ENCODE measurements at places on chromosomes 4 and X.

DNA sequence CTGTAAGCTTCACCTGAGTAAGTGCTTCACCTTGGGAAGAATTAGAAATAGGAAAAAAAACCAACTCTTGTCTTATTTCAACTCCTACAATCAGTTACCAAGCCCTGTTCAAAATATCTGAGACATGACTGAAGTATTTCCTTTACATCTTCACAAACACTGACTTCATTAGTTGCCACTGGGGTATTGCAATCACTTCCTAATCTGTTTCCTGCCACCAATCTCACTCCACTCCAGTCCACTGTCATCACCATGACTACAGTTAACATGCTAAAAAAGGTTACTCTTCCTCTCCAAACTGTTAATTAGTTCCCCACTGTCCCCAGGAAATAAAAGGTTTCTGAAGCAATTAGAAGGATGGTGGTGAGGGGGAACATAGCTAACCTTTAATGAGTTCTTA is 3.3 kb upstream of the SUPT20HL1 start:
- no peak for DNase-seq

GRCh38 chr4:128757712-128758111 is 51.8 kb upstream of the JADE1 start:
- no peak for DNase-seq

DNA sequence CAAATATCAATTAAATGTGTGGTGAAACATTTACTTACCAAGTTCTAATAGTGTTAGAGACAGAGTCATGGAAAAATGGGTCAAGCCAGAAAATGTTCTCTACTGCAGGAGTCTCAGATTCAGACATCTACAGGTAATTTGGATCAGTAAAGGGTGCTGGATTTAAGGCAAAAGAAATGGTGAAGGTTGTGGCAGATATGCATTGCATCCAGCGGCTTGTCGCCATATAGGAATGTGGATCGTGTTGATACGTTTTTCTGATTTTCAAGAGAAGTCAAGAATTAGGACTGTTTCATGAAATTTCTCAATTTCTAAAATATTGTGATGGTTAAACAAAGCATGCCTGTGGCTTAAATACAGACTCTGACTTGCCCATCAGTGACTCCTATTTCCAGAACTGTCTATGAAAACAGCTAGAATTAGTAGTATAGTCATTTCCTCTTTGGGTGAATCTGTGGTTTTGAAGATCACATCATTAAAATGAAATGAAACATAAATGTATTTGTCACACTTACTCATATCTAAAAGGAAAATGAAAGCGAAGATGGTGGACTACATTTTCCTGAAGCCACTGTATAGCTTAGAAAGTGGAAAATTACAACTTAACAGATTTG is 110.1 kb upstream of the VEGFC start:
- DNase-seq: no peak

DNA sequence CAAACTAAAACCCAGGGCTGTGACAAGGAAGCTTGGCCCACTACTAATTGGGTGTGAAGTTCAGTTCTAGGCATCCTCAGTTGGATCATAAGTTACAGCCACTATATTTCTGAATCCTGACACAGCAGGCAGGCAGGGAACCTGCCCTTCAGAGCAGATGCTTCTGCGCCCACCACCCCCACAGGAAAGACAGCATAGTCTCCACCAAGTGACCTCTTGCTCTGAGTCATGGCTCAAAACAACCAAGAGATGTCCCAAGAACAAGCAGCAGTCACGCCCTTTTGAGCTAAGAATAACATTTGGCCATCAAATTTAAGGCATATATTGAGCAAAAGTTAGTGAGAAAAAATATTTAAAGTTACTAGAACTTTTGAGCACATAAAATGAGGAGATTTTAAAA is 170.7 kb upstream of the SMARCAD1 start:
- DNase-seq: no peak

DNA sequence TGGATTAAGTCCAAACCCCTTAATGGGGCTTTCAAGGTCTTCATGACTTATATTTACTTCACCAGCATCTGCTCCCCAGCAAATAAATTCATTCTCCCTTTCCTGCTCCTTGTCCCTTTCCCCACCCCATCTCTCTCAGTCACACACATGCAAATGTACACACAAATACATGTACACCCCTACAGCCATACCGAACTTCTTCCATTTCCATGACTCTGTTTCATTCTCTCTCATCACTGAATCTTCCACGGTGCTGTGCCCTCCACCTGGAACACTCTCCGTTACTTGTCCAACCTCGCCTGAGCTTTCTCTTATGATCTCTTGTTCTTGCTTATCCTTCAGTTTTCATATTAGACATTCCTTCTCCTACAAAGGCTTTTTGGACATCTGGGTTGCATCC is 22.0 kb upstream of the RPA4 start:
- DNase-seq: no peak

DNA sequence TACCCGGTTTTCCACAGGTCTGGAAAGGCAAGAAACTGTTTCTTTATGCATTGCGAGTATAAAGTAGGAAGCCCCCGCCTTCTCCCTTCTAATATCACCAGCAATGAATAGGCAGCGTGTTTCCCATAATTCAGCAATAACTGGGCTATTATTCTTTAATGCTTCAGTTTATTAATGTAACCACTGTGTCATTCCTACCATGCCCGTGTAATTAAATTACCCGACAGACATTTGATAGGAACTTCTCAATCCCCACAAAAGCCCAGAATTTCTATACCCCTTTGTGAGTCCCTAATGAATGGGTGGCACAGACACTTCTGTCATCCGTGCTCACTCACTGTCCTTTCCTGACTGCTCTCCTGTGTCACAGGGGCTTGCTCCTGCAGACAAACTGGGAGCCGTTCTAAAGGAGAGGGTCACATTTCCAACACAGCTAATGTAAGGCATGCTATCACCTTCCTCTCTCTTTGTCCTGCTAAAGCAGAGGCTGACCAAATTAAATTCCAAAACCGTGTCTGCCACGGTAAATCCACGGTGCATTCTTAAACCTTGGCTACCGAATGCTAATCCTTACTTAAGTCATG is 108.5 kb upstream of the MID1 start:
- DNase-seq: no peak

- no peak for DNase-seq
Observed at GRCh38 chr4:140222171-140222570, 68.2 kb upstream of the MAML3 start.

GRCh38 chrX:68568136-68568535 is 69.3 kb downstream of the YIPF6 start:
- no peak for DNase-seq

GRCh38 chr4:154329268-154329868 is 162.2 kb downstream of the DCHS2 start:
- DNase-seq: no peak

DNA sequence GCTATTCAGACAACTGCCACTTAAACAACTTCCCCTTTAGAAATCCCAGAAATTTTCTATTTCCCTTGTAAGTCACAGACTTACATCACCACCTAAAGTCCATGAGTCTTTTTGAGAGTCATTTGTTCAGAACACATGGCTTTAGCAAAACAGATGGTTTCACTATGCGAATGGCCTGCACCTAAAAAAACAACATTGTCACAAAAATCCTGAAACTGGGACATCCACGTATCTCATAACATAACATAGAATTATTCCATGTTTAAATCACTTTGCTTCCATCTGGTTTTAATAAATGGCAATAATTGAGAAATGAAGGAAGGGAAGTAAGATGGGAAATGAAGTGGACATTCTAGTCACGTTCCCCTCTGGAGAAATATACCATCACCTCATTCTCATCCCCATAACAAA is 155.3 kb upstream of the EDNRA start:
- no peak for DNase-seq

- no peak for DNase-seq
Observed at GRCh38 chr4:16290681-16291420, 64.6 kb upstream of the TAPT1 start.

GRCh38 chr4:46425775-46426400 is 36.0 kb upstream of the GABRA2 start:
- DNase-seq: no peak

DNA sequence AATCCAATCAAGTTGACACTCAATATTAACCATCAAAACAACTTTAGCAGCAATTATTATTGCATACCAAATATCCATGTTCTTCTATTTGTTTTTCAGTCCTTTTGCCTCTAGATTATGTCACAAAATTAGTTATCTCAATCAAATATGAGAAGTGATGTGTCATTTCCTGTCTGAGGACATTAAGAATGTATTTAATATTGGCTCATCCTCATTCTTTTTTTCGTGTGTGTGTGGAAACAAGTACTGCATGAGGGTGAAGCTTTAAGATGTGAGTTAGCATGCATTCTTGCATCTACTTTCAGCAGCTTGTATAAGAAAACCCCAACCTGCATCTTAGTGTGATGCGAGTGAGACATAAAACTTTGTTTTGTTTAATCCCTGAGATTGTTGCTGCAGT is 301.4 kb downstream of the GRIA2 start:
- DNase-seq: no peak

GRCh38 chrX:44708470-44708869 is 135.4 kb upstream of the DUSP21 start:
- DNase-seq: no peak

GRCh38 chr4:111323496-111323895 is 700.6 kb upstream of the PITX2 start:
- DNase-seq: no peak

GRCh38 chr4:88597970-88598660 is 5.8 kb downstream of the HERC3 start:
- DNase-seq: no peak

DNA sequence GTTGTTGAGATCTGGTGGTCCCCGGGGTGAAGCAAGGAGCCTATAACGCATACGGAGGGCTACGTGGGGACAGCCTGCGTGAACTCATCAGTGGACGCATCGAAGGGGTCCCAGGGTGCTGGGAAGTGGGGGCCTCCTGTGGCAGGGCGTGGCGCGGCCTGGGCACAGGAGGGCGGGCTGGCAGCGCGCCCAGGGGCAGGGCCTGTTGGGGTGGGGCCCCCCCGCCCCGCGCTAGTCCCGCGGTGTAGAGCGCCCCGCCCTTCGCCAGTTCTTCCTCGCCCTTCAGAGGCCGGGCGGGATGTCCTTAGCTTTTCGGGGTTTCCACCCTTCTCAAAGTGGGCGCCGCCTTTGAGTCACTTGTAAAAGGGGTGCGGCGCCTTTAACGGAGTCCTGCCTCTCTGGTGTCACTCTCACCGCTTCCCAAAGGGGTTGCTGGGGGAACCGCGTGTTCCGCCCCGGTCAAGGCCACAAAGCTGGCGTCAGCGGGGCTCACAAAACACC is 632 bp downstream of the PLP2 start:
- DNase-seq: peak; percentile 81

DNA sequence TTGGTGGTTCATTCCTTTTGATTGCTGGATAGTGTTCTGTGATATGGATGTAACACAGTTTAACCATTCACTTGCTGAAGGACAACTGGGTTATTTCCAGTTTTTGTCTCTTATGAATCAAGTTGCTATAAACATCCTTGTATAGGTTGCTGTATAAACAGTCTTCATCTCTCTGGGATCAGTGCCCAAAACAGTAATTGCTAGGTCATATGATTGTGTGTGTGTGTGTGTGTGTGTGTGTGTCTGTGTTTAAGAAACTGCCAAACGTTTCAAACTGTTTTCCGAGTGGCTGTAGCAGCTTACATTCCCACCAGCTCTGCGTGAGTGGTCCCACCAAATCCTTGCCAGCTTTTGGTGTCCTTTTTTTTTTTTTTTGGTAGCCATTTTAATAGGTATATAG is 60.4 kb downstream of the F11 start:
- DNase-seq: no peak

DNA sequence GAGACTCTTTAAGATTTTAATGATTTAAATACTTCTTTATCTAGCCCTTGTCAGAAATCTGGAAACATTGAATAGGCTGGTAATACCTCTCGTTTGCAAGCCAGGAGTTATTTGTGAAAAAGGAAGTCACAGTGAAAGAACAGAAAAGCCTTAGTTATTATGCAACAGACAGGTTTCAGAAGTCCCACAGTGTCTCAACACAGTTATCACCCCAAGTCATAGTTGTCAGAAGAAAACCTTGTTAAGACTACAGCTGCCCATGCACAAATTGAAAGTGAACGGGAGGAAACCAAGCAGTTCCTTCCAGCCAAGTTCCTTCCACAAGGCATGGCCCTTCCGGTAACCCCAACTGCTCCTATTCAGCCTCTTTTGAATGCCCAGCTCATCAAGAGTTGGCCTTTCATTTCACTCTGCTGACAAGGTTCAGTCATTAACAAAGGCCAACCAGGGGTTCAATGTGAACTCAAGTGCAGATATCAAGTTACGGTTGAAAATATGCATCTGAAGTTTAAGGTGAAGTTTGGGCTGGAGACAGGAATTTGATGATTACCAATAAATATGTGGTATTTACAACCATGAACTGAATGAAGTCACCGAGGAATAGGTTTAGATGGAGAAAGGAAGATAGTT is 15.6 kb downstream of the ALPK1 start:
- DNase-seq: no peak

DNA sequence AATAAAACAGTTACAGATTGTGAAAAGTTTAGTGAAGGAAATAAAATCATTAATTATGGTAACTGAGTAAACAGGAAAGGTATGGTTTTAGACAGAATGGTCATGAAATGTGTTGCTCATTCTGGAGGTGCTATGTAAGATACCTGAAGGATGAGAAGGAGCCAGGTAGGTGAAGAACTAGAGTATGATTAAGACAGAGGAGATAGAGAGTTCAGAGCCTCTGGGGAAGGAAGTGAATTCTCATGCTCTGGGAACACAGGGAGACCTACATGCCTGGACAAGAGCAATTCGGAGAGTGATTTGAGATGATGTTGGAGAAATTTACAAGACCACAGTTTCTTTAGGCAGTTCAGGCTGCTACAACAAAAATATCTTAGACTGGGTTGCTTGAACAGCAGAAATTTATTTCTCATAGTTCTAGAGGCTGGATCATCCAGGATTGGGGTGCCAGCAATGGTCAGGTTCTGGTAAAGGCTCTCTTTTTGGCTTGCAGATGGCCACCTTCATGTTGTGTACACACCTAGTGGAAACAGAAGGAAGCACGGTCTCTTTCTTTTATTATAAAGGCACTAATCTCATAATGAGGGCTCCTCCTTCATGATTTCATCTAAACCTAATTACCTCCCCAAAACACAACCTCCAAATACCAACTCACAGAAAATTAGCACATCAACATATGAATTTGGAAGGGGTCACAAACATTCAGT is 1416.1 kb downstream of the PCDH7 start:
- no peak for DNase-seq

GRCh38 chrX:11244636-11245035 is 48.6 kb upstream of the AMELX start:
- no peak for DNase-seq

- DNase-seq: peak; percentile 75
Observed at GRCh38 chr4:84965553-84966381, 723 bp downstream of the WDFY3 start.

DNA sequence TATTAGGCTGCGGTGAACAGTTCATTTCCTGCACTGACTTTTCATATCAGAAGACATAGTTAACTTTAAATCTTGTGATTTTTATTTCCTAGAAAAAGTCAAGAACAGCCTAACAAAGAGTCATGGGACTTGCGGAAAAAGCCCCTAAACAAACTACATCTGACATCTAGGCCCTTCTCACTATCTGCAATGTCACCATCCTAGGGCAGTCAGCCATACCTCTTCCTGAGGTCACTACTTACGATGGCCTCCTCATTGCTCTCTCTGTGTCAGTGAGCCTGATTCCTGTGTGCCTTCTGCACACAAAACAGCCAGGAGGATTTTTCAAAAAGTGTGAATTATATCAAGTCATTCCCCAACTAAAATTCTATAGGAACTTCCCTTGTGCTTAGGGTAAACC is 22.4 kb upstream of the KIT start:
- no peak for DNase-seq

All from small intestine (tissue), 16 donors.